Kidney tubule cell (primary cell): ENCODE measurements at places on chromosomes 5 and 9.

DNA sequence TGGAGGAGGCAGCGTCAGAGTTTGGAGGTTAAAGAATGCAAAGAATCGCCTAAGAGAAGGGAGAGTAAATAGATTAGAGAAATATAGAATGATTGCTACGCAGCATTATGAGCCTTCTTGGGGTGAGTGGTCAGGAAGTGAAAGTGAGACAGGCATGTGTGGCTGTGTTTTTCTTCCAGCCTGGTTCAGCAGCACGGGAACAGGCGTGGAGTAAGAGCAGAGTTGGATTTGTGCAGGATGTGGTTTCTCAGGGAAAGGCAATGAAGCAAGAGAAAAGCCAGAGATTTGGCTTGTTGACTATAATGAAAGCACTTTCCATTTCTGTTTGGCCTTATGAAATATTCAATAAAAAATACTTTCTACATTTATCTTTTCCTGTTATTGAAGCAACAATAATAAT, 34.3 kb upstream of the FRMD3 start:
- peak; percentile 72 for DNase-seq

- peak; percentile 62 for DNase-seq
These were observed 59.6 kb upstream of the SLC27A6 start for GRCh38 chr5:128905568-128906110.

GRCh38 chr5:139453683-139454567, 8.6 kb downstream of the ECSCR start:
- no peak for DNase-seq

- DNase-seq, result peak; percentile 47
These were observed 14.6 kb downstream of the NREP start for GRCh38 chr5:111742177-111742994.

- no peak for DNase-seq
These were observed 1.7 kb downstream of the POLR3G start for GRCh38 chr5:90476391-90476790.
